ENCODE measurements at places on chromosomes 7 and 10.

- DNase-seq = peak; percentile 21
Measured at GRCh38 chr7:135447748-135448147, 62.2 kb downstream of the CNOT4 start.

DNA sequence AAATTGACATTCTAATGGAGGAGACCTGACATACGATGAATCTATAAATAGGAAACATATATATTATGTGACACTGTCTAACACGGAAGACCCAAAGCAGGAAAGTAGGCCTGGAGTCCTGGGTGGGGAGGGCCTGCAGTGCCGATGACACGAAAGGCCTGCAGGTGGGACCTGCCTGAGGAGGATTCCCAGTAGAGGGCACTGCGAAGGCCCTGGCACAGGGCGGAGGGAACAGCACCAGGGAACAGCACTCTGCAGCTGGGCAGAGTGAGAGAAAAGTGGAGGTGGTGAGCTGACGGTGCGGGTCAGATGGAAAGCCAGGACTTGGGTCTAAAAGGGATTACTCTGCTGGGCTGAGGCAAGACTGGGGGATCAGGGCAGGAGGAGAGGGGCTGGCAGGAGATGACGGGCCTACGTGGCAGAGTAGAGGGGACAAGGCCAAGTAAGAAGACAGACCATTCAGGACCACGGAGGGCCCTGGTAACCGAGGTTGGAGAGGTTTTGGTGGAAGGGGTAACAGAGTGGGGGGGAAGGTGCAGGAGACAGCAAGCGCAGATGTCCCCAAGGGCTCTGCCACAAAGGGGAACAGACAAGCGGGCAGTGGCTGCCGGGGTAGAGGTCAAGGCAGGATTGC is 8.1 kb downstream of the ZNF746 start:
- no peak for DNase-seq

- no peak for DNase-seq
Measured at GRCh38 chr7:134781171-134781570, 1.7 kb downstream of the CALD1 start.

DNA sequence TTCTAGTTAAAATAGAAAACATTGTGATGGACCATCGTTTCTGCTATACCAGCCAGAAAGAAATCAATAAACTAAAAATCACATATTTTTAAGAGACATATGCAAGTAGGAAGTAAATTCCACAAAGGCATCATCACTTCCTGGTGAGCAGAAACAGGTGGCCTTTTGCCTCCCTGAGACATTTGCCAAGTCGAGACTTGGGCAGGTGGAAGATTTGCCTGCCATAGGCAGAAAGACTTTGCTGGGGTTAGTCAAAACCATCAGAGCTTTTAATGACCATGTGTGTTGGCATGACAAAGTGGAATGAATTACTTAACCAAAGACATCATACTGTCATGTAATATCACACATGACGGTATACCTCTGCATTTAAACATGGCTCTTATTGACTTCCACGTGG is 66.0 kb upstream of the FGL2 start:
- DNase-seq = no peak

- no peak for DNase-seq
Measured at GRCh38 chr10:60932756-60933155, 11.2 kb downstream of the RHOBTB1 start.

- DNase-seq = peak; percentile 37
Measured at GRCh38 chr7:12067156-12067831, 143.8 kb upstream of the TMEM106B start.

DNA sequence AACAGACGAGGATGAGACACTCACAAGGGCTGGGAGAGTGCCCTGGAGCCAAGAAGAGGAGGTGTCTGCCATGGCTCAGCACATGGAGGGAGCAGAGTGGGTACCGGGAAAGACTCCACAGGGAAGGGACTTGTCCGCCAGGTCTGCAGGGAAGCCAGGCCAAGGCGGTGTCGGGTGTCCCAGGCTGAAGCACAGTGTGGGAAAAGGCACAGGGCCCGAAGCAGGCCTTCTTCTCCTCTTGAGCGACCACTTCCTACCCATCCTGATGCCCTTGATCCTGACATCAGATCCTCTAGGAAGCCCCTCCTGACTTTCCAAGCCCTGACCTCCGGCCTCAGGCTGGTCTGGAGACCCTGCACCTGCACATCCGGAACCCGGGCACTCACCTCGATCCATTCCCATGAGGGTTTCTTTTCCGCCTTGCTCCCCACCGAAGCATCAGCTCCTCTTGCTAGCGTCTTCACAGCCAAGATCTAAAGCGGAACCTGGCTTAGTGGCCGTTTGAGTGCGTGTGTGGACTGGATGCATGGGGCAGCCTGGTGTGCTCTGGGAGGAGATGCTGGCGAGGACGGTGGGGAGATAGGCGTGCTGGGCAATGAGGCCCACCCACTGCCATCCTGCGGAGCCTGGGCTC is 8.5 kb downstream of the CALML3 start:
- no peak for DNase-seq

DNA sequence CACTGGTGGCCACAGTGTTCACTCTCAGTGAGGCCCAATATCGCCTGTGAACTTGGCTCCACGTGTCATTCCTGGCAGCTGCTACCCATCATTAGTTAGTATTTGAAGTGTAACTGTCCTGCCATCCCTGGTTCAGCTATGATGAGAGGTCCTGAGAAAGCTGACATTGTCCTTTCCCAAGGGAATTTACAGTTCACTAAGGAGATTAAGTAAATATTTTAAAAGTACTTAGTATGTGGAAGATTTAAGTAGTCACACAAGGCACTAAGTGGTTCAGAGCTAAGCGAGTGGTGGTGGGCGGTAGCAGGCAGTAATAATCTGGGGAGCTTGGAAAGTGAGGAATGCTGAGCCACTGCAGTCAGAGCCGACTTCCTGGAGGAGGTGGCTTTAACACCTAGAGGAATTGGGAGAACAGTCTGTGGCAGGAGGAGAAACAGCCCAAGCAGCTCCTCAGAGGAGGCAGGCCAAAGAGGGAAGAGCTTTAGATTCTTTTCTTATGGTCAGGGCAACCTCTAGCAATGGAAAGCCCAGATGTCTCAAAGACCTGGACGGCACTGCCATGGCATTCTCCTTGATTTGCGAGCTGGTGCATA is 519.7 kb downstream of the LRMDA start:
- DNase-seq = no peak

DNA sequence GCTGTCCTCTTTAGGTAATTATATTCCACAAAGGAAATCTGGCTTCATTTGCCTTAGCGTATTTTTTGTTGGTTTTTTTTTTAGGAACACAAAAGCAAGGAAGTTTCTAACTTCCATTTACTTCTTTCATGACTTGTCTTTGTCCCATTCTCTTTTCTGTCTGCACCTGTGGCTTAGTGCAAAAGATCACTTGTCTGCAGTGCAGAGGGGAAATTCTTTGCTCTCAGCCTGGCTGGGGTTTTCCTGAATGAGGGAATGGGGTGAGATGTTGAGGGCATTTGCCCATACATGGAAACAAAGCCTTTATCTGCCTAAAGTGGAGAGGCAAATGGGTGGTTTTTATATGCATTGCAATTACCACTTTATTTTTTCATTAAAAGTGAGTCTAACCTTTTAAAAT is 361.1 kb upstream of the IGFBP3 start:
- no peak for DNase-seq

DNA sequence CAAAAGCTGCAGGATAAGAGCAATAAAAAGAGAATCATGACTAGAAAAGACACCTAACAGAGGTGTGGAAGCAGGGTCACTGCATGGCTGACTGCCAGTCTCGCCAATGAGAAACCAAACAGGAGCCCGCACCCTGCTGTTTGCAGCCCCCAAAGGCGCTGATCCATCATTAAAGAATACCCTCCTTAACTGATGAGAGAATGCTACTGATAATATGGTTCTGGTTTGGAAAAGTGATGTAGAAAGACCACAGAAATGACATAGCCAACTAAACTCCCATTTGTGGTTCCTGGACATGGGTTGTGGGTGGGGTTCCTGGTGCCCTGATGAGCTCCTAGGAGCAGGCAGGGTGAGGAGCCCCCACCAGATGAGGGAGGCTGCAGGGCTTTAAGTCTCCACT is 207.4 kb downstream of the TNS3 start:
- no peak for DNase-seq

DNA sequence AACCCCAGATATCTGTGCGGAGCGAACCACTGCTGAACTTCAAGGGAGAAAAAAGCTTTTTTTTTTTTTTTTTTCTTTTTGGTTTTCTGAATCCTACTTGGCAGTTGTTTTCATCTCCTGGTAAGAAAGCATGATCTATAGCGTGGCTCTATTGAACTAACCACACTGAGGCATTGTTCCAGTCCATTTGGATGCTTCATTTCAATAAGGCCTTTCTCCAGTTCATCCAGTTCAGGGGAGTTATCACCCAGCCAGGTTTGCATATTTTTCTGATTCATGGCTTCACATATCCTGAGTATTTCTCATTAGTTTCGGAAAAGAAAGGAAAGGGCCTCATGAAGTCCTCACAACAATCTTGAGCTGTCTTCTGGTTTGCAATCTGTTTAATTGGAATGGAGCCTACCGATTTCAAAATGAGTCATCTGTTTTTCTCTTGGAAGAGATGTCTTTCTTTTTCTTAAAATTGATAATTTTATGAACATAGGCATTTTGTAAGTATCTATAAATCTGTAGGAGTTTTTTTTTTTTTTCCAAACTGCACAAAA is 93.1 kb upstream of the STEAP4 start:
- DNase-seq = no peak

DNA sequence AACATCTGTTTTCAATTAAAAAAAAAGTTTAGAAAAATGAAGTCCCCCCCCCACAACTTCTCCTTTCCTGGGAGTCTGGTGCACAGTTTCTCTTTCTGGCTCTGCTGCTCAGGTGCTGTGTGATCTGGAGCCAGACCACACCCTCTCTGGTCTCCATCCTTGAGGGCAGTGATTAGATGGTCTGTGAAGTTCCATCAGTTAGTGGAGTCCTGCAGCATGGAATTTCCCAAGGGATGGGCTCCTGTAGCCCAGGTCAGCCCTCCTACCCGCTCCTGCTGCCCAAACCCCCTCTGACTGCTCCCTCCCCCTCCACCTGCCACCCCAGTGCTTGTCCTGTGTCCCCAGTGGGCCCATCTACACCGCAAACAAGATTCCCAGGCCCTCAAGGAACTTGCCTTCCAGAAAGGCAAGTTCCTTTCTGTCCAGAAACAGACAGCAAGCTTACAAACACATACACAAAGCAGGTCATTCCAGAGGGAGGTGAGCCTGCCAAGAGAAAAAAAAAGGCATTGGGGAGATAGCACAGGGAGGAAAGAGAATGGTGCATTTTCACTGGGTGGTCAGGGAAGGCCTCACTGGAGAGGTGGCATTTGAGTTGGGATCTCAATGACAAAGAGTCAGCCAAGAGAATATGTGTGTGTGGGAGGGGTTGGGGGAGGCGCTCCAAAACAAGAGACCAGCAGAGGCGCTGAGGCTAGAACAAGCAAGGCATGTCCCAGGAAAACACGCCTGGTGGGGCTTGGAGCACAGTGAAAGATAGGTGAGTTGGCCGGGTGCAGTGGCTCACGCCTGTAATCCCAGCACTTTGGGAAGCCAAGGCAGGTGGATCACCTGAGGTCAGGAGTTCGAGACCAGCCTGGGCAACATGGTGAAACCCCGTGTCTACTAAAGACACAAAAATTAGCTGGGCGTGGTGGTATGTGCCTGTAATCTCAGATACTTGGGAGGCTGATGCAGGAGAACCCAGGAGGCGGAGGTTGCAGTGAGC is 49.5 kb upstream of the SLC29A3 start:
- DNase-seq = no peak

DNA sequence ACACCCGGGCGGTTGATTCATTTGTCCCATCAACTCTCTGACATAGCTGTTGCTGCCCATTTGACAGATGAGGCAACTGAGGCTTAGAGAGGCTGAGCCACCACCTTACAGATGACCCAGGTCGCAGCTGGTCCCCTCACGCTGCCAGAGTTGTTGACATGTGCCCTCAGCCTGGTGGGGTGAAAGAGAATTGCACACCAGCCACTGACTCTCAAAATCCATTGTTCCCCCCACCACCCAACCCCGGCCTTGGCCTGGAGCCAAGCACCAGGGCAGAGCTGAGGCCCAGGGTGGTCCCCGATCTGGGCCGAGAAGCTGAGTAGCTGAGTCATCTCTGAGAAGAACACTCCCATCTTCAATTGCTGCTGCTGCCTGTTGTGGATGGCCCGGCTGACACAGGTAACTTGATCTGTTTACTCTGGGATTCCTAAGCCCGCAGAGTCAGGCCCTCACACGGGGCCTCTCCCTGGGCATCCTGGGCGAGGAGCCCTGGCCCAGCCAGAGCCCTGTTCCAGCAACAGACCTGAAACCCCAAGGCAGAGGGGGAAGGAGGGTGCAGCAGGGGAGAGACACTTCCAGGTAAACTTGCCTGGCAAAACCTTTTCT is 27.5 kb downstream of the PVRIG start:
- DNase-seq = peak; percentile 77

DNA sequence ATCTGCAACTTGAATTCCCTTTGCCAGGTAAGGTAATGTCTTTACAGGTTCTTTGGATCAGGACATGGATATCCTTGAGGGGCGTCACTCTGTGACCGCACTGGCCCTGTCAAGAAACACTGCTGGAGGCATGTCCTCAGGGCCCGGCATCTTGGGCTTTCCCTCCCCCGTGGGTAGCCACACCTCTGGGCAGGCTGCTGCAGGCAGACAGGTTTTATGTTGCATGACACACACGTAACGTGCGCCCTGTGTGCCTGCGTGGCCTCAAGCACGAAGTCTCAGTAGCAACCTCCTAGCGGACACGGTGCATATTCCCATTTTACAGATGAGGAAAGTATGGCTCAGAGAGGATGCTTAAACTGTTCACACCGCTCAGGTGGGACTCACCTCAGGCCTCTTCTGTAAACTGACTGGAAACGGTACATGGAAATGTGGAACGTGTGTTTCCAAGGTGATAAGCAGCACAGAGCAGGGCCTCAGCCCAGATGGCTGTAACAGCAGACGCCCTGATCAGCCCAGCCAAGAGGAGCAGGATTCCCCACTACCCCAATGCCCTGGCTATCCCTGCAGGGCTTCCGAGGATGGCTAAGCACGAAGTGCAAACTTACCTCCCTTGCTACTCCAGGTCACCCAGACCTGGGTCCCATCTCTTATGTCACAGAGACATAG is 553.6 kb downstream of the TCERG1L start:
- no peak for DNase-seq

- no peak for DNase-seq
Measured at GRCh38 chr10:22317076-22317370, 835 bp downstream of the COMMD3 start.

DNA sequence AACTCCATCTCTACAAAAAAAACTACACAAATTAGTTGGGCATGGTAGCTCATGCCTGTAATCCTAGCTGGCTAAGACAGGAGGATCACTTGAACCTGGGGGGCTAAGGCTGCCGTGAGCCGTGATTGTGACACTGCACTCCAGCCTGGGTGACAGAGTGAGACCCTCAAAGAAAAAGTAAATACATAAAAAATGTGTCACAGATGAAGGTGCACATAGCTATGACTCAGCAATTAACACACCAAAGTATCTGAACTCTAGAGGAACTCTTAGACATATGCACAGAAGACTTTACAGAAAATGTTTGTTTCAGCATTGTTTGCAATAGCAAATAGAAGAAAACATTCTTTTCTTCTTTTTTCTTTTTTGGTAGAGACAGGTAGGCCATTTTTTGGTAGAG is 8.3 kb downstream of the C10orf62 start:
- no peak for DNase-seq

DNA sequence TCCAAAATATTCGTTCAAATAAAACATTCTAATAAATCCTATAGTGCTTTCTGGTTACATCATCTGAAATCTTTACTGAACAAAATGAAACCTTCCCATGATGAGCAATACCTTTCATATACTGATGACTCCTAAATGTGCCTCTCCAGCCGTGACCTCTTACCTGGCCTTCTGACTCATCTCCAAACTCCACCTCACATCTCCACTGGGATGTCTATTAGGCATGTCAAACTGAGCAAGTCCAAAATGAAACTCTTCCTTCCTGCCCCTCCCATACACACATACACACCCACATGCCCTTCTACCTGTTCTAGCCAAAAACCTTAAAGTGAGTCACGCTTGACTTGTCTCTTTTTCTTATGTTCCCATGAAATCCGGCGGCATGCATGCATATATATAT is 22.9 kb downstream of the GSAP start:
- DNase-seq = no peak
